A549 treated with DMSO at 1 μM for 4 hours (cell line): ENCODE measurements at places on chromosomes 7 and 10. TPM values are rescaled to one million over a fixed set of nuclear protein-coding genes. Genes with fewer than 3 reads are reported as not detected.

Gene H2BK1
- not detected in 5 replicates for total RNA-seq

Gene IFIT3
- total RNA-seq = 4.9 to 8.4 TPM (median 6.5 TPM) in 5 replicates

Gene KLLN
- 0.52 to 0.66 TPM (median 0.64 TPM) in 5 replicates for total RNA-seq

Gene OR2A42
- not detected in 5 replicates for total RNA-seq

Gene STEAP1B
- total RNA-seq = 0.15 to 0.49 TPM (median 0.30 TPM) in 4 of 5 replicates, not detected in the other

Gene ASB10
- total RNA-seq = not detected in 5 replicates
